ENCODE measurements at places on chromosomes 5 and 9.

DNA sequence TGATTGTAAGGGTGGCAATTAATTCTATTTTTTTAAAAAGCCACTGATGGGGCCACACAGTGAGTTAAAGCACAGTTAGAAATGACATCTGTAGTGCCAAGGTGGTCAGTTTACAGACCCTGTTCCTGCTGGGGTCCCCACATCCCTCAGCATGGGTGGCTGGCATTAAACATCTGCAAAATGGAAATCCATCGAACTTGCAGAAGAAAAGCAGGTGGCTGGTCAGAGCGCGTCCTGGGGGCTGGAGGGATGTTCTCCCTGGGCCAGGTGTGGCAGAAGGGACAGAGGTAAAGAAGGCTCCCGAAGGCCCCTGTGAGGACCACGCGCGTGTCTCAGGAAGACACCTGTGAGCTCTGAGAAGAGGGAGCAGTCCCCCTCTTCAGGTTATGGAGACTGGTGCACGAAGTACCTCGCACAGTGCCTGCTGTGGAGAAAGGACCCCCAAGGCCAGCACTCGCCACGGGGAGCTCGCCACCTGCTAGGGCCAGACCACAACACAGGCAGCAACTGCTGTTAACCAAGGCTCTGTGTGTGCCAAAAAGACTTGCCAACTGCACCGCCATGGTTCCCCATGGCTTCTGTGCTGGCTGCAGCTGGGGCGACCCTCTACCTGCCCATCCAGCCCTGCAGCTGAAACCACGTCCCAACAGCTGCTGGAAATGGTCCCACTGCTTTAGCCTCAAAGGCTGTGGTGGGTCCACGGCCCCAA lies 65.2 kb downstream of the RASGEF1C start:
- H3K36me3 ChIP-seq = peaks cover 25% of the 10 kb centered on the region
- DNase-seq = no peak
- peaks cover 7% of the 10 kb centered on the region for H3K27me3 ChIP-seq
- H3K4me1 ChIP-seq = peaks cover 15% of the 10 kb centered on the region
- no peak overlapping the region for H3K4me3 ChIP-seq

- no peak overlapping the region for H3K27ac ChIP-seq
- peaks cover 6% of the 10 kb centered on the region for H3K36me3 ChIP-seq
- no peaks in the 10 kb centered on the region for H3K4me1 ChIP-seq
- DNase-seq = no peak
These were observed 31.1 kb upstream of the GRXCR2 start for GRCh38 chr5:145903867-145904266.

GRCh38 chr5:74624931-74625505 lies 15.5 kb downstream of the ENC1 start:
- H3K27ac ChIP-seq = no peak overlapping the region
- H3K4me3 ChIP-seq = no peak overlapping the region
- peaks cover 1% of the 10 kb centered on the region for H3K27me3 ChIP-seq
- peaks cover 35% of the 10 kb centered on the region for H3K4me1 ChIP-seq

- no peak overlapping the region for H3K27ac ChIP-seq
- peaks cover 10% of the 10 kb centered on the region for H3K4me1 ChIP-seq
- no peak overlapping the region for H3K4me3 ChIP-seq
These were observed 56.8 kb upstream of the SYNPO start for GRCh38 chr5:150583541-150584225.

DNA sequence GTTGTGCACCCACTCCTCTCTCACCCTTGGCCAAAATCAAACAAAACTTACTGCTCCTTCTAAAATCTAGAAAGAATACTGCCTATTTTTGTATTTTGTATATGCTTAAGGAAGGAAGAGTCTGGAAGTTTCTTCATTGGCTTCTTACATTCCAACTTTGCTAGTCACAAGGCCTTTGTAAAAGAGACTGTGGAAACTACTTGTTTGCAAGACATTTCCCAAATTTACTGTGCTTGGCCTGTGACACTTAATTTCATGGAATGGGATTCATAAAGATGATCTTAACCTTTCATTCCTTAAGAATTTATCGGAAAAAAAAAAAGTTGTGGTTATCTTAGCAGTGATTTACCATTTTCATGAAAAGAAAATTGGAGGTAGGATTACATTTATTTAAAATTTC lies 208.9 kb downstream of the VPS13A start:
- H3K4me1 ChIP-seq = no peaks in the 10 kb centered on the region
- H3K27ac ChIP-seq = no peak overlapping the region
- H3K4me3 ChIP-seq = no peak overlapping the region
- no peaks in the 10 kb centered on the region for H3K27me3 ChIP-seq

- no peaks in the 10 kb centered on the region for H3K36me3 ChIP-seq
- DNase-seq = no peak
- H3K4me3 ChIP-seq = no peak overlapping the region
- no peak overlapping the region for H3K27ac ChIP-seq
- H3K4me1 ChIP-seq = no peaks in the 10 kb centered on the region
These were observed 199.9 kb upstream of the CDKN2B start for GRCh38 chr9:22208846-22209585.

DNA sequence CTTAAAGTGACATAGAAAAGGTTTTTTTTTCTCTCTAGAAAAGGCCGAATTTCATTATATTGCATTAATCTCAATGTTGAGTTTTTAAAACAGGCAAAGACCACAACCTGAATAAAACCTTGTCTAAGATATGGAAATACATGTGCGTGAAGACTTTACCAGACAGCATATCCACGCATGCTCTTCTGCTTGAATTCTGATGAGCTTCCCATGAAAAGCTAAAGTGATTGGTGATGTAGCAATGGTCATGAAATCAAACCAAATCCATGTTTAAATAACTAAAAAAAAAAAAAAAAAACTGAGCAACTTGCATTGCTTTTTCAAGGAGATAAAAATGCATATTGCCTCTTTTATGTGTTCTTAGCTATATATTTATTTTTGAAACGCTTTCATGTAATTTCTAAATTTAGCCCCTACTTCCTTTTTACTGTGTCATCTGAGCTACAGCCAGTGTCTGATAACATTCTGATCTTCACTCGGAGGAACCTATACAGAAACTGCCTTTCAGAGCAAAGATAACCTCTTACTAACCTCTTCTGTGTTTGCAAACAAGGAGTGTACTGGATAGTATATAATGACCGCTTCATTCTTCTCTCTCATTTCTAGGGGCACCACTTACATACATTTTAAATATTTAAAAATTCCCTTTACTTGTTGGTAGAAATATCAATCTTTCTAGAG lies 179.1 kb upstream of the GNA14 start:
- no peaks in the 10 kb centered on the region for H3K36me3 ChIP-seq
- no peak for DNase-seq
- peaks cover 2% of the 10 kb centered on the region for H3K4me1 ChIP-seq
- H3K27ac ChIP-seq = no peak overlapping the region
- H3K4me3 ChIP-seq = no peak overlapping the region

Data from glutamatergic neuron (in vitro differentiated cells).